CD4-positive, alpha-beta memory T cell (primary cell): ENCODE measurements at places on chromosomes 6 and 20. TPM values are rescaled to one million over a fixed set of nuclear protein-coding genes. Genes with fewer than 3 reads are reported as not detected.
A peak's percentile ranks its signal among the peaks of the same experiment; 100 is the strongest.

DNA sequence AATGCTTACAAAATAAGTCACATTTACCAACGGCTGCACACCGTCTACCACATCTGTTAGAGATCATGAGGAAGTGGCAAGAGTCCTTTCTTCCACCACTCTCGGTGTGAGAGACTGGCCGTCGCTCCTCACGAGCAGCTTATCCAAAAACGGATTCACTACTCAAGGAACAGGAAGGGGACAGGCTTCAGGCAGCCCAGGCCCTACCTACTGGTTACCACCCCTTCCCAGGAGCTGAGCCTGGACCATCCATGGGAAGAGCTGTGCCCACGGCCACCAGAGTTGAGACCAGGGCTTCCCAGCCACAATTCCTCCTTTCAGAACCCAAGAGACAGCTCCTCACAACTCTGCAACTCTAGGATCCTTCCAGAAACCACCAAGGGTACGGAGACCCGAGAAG, 37.0 kb downstream of the FOXF2 start:
- no peak for DNase-seq

SAMD10 gene
- 7.5 TPM for total RNA-seq

GLO1 gene
- total RNA-seq, result 28.7 TPM

DNA sequence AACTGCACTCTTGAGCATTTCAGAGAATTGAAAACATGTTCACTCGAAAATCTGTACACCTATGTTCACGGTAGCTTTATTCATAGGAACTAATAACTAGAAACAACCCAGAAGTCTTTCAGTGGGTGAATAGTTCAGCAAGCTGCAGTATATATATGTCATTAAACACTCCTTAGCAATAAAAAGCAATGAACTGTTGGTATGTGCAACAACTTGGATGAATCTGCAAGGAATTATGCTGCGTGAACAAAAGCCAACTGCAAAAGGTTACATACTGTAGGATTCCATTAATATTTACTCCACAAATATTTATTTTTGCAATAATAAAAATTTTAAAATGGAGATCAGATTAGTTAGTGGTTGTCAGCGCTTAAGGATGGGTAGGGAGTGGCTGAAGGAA, 22.1 kb upstream of the FKBP1A start:
- no peak for DNase-seq

- DNase-seq, result no peak
Measured at GRCh38 chr20:56001106-56001785, 4.1 kb downstream of the CBLN4 start.

DNA sequence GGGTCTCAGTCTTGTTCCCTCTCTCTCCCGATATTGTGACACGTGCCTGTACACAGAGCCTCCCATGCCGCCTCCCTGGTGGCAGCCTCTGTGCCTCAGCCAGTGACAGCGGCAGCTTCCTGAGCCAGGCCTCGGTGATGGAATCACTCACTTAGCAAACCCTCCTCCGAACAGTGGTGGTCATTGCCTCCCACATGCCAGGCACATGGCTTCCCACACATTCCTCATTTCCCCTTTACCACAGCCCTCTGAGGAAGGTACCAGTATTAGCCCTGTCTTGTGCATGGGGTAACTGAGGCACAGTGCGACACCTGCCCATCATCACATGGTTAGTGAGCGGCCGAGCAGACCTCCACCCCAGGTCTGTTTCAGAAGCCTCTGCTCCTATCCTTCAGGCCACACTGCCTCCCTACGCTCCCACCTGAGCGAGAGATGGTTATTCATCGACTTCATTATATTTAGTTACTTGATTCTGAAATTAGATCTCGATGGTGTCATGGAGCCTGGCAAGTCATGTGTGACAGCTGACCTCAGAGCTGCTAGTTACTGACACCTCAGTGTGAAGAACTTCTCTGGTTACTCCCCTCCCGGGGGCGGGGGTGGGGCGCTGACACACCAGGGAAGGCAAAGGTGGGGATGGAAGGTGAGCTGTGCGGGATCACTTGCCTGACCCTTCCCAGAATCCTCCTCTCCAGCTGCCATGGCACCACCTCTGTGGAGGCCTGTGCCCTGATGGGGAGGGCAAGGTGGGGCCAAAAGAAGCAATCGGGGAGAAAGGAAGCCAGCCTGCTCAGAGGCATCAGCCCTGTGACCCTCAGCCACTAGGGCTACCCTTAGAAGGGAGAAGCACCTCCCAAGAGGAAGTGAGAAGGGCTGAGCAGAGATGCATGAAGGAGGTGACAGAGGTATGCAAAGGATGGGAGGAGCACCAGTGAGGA, 17.9 kb downstream of the MDGA1 start:
- no peak for DNase-seq

NMBR gene
- total RNA-seq, result not detected

GRCh38 chr6:138430361-138431145, 26.5 kb downstream of the HEBP2 start:
- no peak for DNase-seq

GRCh38 chr6:43455531-43456428, at the start of gene DLK2:
Gene DLK2 (minus strand): TSS chr6:43455548. CDS start chr6:43454825, 723 bp downstream.
- DNase-seq, result peak; percentile 41

- DNase-seq, result no peak
Measured at GRCh38 chr6:94349227-94349626, 929.9 kb upstream of the EPHA7 start.

GRCh38 chr6:156457601-156458000, 319.6 kb upstream of the ARID1B start:
- DNase-seq, result no peak
